ENCODE measurements at places on chromosomes 7 and 10.
A peak's percentile ranks its signal among the peaks of the same experiment; 100 is the strongest.

DNA sequence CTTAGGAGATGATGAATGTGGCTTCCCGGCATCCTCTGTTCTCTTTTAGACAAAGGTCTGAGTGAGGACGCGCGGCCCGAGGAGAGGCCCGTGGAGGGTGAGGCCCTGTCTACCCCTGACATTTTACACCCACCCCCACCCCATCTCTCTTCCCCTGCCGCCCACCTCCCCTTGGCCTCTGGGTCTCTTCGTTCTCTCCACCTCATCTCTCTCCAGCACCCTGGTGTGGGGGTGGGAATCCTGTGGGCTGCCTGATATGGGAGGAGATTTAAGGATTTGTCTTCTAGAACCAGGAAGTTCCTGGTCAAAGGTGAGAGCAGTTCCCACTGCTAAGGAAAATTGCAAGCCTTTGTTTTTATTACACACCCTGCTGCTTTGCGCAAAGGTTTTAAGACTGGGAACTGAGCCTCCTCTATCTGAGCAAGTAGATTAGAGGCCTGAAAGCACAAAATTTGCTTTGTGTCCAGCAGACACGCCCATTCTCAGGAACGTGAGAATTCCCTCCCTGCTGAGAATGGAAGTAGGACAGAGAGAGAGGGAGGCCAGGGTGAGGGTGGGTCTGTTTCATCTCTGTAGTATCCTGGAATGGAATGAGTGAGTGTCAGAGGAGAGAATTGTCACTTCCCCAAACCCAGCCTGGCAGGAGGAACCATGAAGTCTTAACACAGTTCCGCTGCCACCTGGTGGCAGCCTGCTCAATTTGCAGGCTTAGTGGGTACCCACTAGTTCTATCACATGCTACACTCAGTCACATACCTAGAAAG is 91.2 kb downstream of the GTF2IRD1 start:
- no peak for DNase-seq

- no peak for DNase-seq
Measured at GRCh38 chr7:1981878-1982230, 250.9 kb downstream of the MAD1L1 start.

- DNase-seq: no peak
Measured at GRCh38 chr10:104642658-104643302, 1.7 kb downstream of the SORCS3 start.

- DNase-seq: no peak
Measured at GRCh38 chr10:27359792-27360355, 119.3 kb upstream of the ACBD5 start.

DNA sequence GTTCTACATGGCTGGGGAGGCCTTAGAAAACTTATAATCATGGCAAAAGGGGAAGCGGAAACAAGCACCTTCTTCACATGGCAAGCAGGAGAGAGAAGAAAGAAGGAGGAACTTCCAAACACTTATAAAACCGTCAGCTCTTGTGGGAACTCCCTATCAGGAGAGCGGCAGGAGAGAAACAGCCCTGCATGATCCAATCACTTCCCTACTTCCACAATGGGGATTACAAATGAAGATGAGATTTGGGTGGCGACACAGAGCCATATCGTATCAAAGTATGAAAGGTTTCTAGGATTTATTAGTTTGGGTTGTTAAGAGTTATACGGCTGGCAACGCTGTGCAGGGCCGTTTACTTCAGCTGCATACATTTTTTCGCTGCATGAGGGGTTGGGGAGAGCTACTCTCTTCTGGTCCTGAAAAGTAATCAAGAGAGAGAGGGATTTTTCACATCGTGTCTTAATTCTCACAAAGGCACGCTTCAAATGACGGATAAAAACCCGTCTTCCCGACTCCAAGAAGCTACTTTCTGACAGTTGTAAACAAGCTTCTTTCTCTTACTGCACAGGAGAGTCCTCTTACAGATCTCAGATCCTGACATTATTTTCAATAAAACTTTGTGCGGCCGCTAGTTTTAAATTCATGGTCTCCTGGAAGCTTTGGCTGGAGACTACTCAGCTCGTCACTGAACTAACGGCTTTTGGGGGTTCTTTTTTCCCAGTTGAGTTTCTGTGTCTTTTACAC is 751 bp upstream of the GTPBP10 start:
- peak; percentile 28 for DNase-seq
